Natural killer cell treated with Interleukin-12 subunit alpha and Interleukin-12 subunit beta and Interleukin-15 and Interleukin-18, amount 100 ng/mL, for 72 hours (primary cell): ENCODE measurements at places on chromosomes 5 and 9. TPM values are rescaled to one million over a fixed set of nuclear protein-coding genes. Genes with fewer than 3 reads are reported as not detected.

Gene MZB1
- 27.6 TPM for total RNA-seq

Gene INSL4
- total RNA-seq: not detected

Gene ZNF474
- not detected for total RNA-seq

Gene HK3
- total RNA-seq: 0.36 TPM

Gene CDH12
- not detected for total RNA-seq

Gene SPACA9
- 0.71 TPM for total RNA-seq

Gene LMX1B
- not detected for total RNA-seq

DNA sequence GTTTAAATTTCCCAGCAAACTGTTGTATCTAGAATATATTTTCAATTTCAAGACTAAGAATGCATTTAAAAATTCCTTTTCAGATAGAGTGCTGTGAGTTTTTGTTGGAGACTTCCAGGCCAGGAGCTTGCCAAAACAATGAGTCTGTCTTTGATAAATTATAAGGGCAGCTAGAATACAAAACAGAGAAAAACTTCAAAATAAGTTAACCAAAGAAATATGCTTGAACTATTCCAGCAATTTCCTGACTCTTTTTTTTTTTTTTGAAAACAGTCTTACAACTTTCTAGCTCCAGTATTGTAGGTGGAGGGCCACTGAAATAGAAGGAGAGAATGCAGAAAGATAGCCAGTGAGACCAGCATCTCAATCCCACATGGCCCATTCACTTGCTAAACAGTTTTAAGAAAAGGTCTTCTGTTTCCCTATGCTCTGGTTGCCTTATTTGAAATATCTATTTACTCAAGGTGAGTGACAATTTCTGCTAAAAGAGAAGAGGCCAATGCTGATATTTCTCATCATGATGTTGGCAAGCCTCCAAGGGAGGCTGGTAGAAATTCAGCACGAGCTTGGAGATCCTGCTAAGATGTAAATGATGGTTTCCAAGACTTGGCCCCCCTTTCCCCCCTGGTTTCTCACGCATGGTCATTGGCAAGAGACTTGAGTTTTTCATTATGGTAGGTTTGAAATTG is 103.2 kb downstream of the USP20 start:
- H3K27me3 ChIP-seq: no peaks in the 10 kb centered on the region
- H3K4me3 ChIP-seq: no peak overlapping the region
- peaks cover 18% of the 10 kb centered on the region for H3K36me3 ChIP-seq
- DNase-seq: no peak

DNA sequence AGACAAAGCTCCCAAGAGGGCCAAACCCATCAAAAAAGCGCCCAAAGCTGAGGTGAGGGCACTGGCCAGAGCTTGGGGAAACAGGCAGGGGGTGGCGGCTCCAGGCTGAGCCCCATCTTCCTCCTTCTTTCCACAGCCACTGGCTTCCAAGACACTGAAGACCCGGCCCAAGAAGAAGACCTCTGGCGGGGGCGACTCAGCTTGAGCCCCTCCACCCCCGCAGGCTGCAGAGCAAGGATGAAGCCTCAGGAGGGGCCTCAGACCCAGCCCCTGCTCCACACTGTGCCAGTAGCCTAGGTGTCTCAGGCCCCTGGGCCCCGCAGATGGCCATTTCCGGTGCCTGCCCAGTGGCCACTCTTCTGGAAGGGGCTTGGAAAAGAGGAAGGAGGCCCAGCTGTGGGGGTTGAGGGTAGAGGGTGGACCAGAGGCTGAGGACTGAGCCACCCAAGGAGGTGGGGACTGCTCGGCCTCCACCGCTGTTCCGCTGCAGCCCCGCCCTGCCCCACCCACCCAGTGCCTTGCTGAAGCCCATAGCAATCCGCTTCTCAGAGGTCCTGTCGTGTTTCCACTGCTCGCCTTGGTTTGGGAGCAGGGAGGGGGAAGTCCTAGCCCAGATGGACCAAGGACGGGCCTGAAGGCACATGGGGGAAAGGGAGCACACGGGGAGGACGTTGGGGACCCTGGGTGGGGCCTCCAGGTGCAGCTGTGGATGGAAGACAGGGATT is 6.9 kb downstream of the REEP2 start:
- no peaks in the 10 kb centered on the region for H3K27me3 ChIP-seq
- no peak overlapping the region for H3K4me3 ChIP-seq
- H3K36me3 ChIP-seq: no peaks in the 10 kb centered on the region
- H3K27ac ChIP-seq: no peak overlapping the region

- no peaks in the 10 kb centered on the region for H3K4me1 ChIP-seq
- H3K27me3 ChIP-seq: no peaks in the 10 kb centered on the region
- H3K4me3 ChIP-seq: no peak overlapping the region
- DNase-seq: no peak
- no peak overlapping the region for H3K27ac ChIP-seq
Observed at GRCh38 chr5:18797222-18797621, 1163.0 kb downstream of the TAF11L14 start.

DNA sequence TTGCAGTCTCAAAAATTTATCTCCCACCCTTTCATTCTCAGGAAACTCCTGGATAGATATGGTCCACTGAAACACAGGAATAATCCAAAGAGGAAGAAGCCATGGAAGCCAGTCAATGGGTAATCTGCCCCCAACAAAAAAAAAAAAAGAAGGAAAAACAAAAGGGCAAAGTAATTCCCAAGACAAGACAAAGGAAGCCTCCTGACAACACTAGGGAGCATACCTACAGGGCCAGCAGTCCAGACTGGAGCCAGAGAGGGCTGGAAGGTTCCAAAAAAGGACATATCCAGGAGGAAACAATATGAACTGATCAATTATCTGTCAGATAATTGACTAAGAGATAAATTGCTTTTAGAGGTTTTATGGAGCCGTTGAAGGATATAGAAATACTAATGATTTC is 12.9 kb downstream of the FNIP1 start:
- DNase-seq: no peak
- no peak overlapping the region for H3K4me3 ChIP-seq
- no peak overlapping the region for H3K27ac ChIP-seq

DNA sequence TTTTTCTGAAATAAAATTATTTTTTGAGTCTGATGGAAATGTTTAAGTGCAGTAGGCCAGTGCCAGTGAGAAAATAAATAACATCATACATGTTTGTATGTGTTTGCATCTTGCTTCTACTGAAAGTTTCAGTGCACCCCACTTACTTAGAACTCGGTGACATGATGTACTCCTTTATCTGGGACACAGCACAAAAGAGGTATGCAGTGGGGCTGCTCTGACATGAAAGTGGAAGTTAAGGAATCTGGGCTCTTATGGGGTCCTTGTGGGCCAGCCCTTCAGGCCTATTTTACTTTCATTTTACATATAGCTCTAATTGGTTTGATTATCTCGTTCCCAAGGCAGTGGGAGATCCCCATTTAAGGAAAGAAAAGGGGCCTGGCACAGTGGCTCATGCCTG is 39.2 kb downstream of the FXN start:
- H3K4me3 ChIP-seq: no peak overlapping the region
- no peak overlapping the region for H3K27ac ChIP-seq
- H3K36me3 ChIP-seq: no peaks in the 10 kb centered on the region
- no peak for DNase-seq

GRCh38 chr9:126153382-126153781 is 173.2 kb upstream of the MVB12B start:
- no peak overlapping the region for H3K27ac ChIP-seq
- H3K27me3 ChIP-seq: peaks cover 13% of the 10 kb centered on the region
- H3K4me1 ChIP-seq: no peaks in the 10 kb centered on the region
- DNase-seq: no peak
